Prostate gland (tissue), 2 donors: ENCODE measurements at places on chromosomes 3 and 15. TPM values are rescaled to one million over a fixed set of nuclear protein-coding genes. Genes with fewer than 3 reads are reported as not detected.

GRCh38 chr3:42184651-42185443, 81.1 kb downstream of the CCK start:
- no peaks in the 10 kb centered on the region for H3K36me3 ChIP-seq
- no peak overlapping the region for H3K27ac ChIP-seq
- no peak overlapping the region for H3K4me3 ChIP-seq
- H3K27me3 ChIP-seq: no peaks in the 10 kb centered on the region

DNA sequence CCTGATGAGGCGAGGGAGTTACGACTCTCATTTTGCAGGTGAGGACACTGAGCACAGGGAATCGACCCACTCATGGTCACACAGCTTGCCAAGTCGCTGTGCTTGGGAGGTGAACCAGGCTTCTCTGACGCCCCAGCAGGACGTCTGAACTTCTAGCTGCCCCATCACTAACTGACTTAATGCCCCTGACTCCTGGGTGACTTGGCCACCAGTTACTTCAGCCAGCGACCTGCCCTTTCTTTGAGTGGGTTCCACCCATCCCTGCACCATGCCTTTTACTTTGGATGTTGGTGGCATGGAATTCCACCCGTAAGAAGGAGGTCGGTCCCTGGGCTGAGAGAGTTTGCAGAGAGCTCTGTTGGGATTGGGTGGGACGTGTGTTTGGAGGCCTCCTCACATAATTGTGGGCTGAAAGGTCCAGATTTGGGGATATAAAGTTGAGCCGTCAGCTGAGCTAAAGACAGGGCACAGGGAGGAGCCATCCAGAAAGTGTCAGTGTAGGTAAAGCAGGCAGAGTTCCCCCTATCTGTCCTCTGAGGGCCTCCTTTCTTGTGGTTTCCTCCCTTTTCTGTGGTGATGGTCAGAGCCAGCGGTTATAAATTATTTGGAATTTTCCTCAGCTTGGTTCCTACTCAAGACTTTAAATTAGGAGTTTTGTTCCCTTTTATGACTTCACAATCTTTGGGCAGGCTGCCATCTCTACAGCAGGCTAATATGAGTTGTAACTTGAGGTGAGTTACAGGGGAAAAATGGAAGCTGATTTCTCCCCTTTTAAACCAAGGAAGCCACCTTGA, 55.0 kb downstream of the FLNB start:
- H3K4me3 ChIP-seq: no peak overlapping the region
- no peaks in the 10 kb centered on the region for H3K36me3 ChIP-seq
- H3K27me3 ChIP-seq: no peaks in the 10 kb centered on the region
- no peak for DNase-seq
- peaks cover 11% of the 10 kb centered on the region for H3K4me1 ChIP-seq

GRCh38 chr15:81209635-81210034, 13.0 kb downstream of the IL16 start:
- no peaks in the 10 kb centered on the region for H3K36me3 ChIP-seq
- no peaks in the 10 kb centered on the region for H3K27me3 ChIP-seq
- no peak overlapping the region for H3K27ac ChIP-seq

Gene ALDH1L1
- total RNA-seq: 57.3 TPM
